ENCODE measurements at places on chromosomes 3 and 15.

DNA sequence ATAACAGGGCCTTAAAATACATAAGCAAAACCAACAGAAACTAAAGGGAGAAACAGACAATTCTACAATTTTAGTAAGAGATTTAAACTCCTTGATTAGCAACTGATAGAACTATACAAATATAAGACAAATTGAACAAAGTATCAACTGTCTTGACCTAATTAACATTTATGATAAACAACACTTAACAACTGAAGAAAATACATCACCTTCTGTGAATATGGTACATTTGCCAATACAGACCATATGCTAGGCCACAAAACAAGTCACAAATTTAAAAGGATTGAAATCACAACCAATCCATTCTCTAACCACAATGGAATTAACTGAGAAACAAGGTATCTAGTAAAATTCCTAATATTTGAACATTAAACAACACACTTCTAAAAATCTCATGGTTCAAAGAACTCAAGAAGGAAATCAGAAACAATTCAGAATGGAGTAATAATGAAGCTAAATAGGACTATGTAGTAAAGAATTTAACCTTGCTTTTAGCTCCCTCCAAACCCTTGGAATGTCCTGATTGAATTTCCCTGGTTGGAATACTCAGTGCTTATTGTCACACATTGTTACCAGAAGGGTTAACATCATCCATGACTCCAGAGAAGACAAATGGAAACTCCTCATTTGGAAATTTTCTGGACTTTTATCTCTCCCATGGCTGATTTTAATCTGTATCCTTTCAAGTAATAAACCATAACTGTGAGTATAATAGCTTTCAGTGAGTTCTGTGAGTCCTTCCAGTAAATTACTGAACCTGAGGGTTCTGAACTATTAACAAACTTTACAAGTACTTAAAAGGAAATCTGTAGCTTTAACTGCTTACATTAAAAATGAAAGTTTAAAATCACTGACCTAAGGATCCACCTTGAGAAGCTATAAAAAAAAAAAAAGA, 88.8 kb downstream of the DLG1 start:
- peak; percentile 25 for DNase-seq

- DNase-seq, result no peak
These were observed 225.1 kb downstream of the EPHB1 start for GRCh38 chr3:135020181-135020580.

DNA sequence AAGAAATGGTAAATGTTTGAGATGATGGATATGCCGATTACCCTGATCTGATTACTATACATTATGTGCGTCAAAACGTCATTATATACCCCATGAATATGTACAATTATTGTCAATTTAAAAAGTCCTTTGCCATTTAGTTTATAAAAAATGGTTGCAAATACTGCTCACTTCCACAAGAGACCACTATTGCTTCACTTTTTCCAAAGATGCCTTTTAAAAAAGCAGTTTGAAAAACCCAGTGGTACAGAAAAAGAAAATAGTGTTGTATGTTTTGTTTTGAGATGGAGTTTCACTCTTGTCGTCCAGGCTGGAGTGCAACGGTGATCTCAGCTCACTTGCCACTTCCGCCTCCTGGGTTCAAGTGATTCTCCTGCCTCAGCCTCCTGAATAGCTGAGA, 39.3 kb downstream of the EDEM1 start:
- peak; percentile 12 for DNase-seq

DNA sequence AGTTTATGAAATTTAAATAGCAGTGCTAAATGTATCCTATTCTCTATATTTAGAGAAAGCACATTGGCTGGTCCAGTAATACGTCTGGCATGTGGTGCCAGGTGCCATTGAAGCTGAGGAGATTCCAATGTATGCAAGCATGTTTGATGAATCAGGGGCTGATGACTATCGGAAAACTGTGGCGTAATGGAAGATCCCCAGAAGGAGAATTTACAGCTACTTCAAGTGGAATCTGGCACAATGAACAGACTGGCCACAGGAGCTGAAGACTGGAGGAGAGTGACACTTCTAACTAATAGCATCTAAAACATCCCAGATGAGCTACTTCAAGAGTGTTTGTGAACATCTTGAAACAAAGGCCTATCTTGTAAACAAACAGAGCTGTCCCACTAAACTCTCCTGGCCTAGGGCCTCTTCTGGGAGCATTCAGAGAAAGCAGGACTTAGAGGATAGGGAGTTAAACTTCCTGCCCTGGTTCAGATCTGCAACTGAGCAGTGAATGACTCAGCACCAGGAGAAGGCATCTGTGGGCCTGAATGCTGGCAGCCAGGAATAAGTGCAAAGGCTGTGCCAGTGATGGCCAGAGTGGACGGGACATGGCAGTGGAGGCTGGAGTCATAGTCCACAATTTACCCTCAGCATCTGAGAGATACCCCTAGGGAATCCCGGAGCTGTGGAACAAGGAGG, 15.2 kb upstream of the ACTC1 start:
- DNase-seq, result peak; percentile 98

DNA sequence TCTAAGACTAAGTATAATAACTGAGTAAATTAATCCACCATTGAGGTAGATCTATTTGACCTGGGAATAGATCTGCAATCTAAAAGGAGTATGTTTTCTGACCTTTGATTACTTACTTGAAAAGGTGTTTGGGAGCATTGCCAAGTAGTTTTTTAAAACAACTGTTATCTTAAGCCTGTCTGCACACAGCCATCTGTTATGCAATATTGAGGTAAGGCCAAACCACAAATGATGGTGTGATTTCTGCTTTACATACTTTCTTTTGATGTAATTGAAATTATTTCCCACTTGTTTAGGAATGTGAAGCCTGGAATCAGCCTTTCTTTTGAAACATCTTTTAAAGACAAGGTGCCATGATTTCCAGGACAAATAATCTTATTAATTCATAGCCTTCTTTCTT, 274.0 kb downstream of the BBX start:
- peak; percentile 95 for DNase-seq

- no peak for DNase-seq
These were observed 170.1 kb downstream of the APBA2 start for GRCh38 chr15:29055876-29056275.

DNA sequence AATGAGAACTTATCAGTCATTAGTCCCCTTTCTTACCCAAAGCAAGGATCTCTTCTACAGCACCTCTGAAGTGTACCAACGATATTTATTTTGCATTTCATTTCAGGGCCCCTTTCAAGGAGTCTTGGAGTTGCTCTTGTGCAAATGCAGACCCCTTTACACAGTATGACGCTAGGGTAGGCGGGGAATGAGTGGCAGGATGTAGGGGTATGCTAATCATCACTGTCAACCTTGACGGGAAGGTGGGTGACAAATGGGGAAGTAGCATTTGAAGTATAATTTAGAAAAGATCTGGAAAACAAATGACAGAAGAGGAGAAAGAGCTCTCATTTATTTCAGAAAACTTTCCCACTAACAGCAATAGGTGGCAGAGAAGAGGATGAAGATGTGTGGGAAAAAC, 94.4 kb downstream of the LRRN1 start:
- DNase-seq, result no peak

DNA sequence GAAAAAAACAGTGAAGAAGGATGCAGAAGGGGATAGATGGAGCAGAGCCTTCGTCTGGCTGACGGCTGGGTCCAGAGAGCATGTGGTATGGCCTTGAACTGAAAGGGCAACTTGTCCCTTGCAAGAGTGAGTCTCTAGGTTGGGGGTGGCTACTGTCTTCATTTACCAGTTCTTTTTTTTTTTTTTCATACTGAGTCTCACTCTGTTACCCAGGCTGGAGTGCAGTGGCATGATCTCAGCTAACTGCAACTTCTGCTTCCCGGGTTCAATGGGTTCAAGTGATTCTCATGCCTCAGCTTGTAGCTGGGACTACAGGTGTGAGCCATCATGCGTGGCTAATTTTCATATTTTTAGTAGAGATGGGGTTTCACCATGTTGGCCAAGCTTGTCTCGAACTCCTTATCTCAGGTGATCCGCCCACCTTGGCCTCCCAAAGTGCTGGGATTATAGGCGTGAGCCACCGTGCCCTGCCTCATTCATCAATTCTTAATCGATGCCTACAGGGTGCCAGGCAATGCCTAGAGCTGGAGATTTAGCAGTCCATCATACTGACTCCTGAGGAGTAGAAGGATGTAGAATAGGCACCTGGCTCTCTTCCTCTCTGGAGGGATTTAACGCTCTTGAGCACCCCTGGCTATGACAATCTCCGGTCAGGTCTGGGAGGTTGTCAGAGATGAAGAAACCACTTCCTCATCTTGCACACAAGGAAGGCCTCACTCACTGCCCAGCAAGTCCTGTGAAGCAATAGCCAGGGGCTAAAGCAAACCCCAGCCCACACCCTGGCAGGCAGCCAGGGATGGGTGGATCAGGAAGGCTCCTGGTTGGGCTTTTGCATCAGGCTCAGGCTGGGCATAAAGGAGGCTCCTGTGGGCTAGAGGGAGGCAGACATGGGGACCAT, at the start of gene CAMP:
TSS of gene CAMP (plus strand) at position 880 of the 898 bp plus-strand sequence. CDS start at position 897, 17 bp downstream.
- DNase-seq, result peak; percentile 14

- DNase-seq, result no peak
These were observed 95.5 kb upstream of the COL8A1 start for GRCh38 chr3:99542767-99543518.

DNA sequence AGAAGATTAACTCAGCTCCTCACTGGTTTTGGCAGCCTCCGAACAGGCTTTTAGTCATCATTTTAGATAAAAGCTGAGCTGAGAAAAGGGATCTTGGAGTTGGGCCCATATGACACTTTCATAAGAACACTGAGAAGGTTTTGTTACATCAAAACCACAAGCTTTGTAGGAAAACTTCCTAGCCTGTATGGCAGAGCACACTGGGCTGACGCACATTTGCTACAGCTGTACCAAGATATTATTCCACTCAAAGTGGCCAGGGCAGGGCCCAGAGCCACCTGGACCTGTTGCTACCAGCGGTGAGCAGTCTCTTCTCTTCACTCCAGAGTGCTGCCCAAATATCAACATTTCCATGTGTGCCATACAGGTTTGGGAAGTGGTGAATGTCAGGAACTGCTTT, 160.5 kb upstream of the CCDC54 start:
- peak; percentile 99 for DNase-seq

GRCh38 chr15:80487839-80488390, 83.7 kb downstream of the ARNT2 start:
- DNase-seq, result no peak

- DNase-seq, result no peak
These were observed 105.3 kb downstream of the SNRK start for GRCh38 chr3:43391621-43392020.

DNA sequence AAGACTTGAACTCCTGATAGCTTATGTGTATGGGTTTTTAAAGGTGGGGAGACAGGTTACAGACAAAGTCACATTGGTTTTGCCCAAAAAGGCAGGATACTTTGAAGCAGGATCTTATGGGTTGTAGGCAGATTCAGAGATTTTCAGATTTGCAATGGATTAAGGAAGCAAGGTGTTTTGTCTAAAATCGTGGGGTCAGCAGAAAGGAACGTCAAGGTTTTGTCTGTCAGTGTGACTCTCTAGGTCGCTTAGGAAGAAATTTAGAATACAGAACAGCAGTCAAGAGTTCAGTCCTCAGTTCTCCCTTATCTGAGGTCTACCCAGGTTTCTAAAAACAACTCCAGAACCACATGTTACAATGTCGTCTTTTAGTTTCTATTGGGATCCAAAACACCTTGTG, 361.0 kb downstream of the SQOR start:
- no peak for DNase-seq

GRCh38 chr3:53258600-53259426, 3.0 kb upstream of the TKT start:
- no peak for DNase-seq

DNA sequence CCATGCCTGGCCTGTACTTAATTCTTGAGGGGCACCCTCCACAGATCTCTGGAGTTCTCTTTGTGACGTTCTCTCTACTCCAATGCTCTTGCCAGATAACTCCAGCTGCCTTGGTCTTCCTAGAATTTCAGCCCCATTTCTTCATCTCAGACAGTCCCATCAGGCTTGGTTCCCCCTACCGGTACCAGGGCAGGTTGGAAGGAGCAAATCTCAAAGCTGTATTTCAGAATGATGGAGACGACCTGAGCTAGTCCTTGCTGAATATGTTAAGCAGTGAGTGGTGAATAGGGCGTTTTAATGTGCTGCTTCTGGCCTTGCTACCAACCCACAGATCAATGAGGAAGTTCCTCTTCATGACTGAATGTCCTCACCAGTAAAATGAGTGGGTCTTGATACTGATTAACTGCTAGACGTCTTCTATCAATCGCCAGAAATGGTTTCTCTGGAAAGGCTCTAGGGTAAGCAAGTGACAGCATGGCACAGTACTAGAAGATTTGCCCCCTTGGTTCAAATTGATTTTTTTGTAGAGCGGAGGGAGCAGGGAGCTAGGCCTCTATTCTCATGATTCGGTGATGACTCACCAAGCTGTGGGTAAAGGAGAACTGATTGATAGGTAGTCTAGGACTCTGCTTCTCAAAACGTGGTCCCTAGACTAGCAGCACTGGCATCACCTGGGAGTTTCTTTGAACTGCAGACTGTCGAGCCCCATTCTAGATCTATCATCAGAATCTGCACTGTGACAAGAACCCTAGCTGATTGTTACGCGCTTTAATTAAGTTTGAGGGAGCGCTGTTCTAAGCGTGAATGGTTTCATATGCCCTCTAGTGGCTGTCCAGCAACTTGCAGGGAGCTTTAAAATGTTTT, 67.8 kb downstream of the UBP1 start:
- DNase-seq, result peak; percentile 74

DNA sequence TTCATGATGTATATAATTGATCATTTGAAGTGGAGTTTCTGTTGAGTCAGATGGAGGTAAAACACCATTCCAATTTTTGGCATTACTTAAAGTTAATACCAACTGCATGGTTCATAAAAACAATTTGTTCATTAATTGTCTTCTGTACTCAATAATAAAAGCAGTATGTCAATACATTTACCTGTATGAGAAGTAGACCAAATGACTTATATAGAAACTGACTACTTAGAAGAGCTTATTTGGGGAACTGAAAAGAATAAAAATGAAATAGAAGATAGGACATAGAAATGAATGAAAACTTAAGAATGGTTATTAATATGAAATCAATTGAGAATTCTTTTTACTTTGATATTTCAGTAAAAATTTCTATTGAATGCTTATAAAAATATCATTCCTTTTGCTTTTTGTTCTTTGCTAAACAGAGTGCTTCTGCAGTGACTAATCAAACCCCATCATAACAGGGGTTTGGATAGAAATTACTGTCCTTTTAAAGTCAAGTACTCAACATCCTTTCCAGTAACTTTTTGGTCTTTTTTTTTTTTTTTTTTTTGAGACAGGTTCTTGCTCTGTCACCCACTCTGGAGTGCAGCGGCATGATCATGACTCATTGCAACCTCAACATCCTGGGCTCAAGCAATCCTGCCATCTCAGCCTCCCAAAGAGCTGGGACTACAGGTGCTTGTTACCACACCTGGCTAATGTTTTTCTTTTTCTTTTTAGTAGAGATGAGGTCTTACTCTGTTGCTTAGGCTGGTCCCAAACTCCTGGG, 6.5 kb upstream of the CRYBG3 start:
- DNase-seq, result no peak

- DNase-seq, result no peak
These were observed 30.5 kb upstream of the TRPC1 start for GRCh38 chr3:142693136-142693853.

- DNase-seq, result no peak
These were observed 3.9 kb upstream of the VPS8 start for GRCh38 chr3:184808021-184808420.

Data from astrocyte (in vitro differentiated cells and primary cell).